Hippocampal formation (tissue), 2 donors: ENCODE measurements at places on chromosomes 2 and 18.

DNA sequence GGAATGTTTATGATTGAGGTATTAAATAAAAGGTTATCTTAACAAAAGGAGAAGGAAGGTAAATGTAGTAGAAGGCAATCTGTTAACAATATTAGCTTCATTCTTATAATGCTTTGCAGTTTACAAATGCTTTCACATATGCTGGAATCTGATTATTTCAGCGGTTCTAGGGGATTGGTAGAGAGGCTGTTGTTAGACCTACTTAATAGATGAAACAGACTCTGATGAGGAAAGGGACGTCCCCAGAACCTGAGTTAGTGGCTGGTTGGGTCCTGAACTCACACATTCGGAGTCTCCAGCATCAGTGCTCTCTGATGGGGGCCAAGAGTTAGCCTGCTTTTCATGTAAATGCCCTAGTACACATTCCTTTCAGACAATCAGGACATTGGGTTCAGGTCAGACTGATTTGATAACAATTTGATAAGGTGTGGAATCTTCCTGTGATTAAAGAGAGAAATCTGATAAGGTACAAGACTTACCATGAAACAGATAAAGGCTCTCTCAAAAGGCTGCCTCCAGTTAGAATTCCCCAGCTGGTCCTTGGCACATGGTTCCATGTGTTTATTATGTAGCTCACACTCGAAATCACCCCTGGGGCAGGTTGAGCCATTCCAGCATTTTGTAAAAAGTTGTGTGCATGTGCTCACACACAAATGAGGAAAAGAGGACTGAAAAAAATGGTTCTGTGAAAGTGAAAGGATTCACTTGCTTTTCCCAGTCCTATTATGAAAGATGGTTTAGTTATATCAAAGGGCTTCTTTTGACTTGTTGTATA lies 103.1 kb downstream of the GPD2 start:
- no peak for DNase-seq

DNA sequence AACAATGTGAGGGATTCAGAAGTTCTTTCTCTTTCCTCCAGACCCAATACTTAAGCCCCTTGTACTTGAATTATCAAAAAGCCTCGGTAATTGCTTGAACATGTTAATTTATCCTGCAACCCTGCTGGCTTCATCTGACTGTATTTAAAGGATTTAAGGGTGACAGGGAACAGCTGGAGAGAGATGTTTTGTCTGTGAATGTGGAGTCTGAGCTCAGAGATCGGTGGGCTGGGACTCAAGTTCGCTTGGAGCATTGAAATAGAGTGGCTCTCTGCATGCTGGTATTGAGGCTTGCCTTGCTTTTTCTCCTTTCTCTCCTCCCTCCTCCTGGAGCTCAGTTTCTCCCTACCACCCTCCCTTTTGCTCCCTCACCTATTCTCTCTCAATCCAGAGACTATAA lies 73.6 kb downstream of the BOD1L2 start:
- DNase-seq, result no peak

DNA sequence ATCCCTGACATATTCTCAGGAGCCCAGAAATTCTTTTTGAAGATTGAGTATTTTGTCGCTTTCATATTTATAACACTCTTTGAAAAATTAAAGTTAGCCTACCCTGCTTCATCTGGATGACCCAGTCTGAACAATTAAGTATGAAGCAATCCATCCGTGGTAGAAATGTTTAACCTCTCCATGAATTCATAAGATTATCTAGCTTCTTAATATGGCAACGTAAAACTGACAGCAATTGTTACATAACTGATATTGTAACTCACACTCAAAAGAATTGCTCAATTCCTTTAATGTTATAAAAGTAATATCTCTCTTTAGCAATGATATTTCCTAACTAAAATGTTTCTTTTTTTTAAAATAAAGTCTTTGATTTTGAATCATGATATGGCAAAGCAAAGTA lies 7.2 kb upstream of the ABCA12 start:
- DNase-seq, result no peak

DNA sequence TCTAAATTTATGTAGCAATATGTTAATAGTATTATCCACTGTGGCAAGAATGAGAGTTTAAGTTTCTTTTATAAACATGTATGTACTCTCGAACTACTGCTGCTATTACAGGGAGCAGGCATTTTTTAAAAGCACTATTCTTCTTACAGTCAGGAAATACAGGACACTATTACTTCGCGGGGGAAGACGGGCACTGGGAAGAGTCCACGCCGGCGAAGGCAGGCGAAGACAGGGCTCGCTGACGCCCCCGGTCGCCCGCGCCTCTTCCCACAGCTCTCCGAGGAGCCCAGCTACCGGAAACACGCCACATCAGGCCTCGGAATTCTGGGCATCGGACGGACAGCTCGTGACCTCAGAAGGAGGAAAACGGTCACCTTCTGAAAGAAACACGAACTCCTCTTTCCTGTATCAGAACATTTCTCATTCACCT lies 90.2 kb downstream of the FAM161A start:
- DNase-seq, result peak; percentile 81

DNA sequence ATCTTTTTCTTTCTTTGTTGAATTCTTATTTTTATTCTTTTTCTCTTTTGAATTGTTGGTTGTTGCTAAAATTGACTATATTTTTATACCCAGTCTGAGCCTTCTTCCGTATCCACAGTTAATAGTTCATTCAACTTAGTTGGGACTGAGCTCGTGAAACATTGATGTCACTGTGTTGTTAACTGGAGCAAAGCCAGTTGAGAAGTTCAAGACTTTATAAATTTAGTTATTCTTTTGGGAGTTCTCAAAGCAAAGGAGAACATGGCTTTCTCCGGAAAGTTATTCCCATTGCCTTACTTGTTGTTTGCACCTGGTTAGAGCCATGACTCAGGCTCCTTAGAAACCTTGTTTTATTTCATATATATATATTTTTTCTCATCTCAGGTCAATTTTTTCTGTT lies 8.8 kb downstream of the CTLA4 start:
- no peak for DNase-seq

DNA sequence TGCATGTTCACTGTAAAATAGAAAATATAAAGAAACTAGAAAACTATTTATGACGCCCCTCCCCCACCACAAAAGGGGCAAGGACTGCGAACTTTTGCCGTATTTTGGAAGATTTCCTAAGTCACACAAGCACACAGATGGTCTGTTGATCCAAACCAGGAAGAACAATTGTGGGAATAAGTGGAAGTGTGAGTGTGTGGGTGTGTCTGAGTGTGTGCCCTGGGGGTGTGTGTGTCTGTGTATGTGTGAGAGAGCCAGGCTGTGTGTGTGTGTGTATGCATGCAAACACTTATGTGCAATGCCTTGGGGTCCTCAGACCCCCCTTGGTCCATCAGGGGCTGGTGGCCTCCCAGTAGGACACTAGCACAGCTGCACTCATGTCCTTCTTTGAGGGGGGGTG lies 43.1 kb downstream of the HPCAL1 start:
- no peak for DNase-seq

- DNase-seq, result no peak
Measured at GRCh38 chr2:217709478-217710210, 293.2 kb downstream of the TNS1 start.

- no peak for DNase-seq
Measured at GRCh38 chr2:53234548-53234903, 533.1 kb upstream of the CHAC2 start.

DNA sequence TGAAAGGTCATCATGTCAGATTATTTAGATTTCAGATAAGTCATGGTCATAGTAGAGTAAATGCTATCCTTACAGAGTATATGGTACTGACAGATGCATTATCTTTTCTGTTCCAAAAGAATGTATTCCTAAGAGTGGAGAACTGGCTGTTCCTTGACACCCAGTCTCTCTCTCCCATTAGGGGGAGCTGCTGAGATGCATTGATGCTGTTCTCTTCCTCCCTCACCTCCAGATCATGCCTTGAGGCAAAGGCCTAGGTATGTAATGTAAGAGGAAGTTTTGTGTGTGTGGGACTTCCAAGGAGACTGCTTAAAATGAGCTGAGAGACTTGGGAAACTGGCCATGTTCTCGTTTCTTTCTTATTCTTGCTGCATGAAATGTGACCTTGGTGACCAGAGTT lies 979.5 kb upstream of the CELF4 start:
- DNase-seq, result no peak

GRCh38 chr2:44902217-44903137 lies 39.0 kb upstream of the SIX3 start:
- no peak for DNase-seq

GRCh38 chr2:179233626-179234430 lies 30.8 kb downstream of the SESTD1 start:
- no peak for DNase-seq

DNA sequence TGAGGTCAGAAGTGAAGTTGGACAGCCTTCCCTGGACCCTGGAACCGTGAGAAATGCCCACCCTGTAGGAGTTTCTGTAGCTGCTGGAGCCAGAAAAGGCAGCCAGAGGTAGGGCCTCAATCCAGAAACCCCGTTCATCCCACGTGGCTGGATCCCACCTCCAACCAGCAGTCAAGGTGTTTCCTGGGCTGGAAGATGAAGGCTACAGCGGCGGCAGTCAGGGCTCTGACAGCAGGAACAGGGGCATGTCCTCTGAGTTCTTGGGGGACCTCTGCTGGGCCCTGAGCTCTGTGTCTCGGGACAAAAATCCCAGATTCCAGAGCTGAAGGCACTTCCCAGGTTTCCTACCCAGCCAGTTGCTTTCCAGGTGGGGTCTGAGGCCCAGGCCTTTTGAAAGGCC lies 218.2 kb downstream of the KLHL29 start:
- DNase-seq, result no peak

DNA sequence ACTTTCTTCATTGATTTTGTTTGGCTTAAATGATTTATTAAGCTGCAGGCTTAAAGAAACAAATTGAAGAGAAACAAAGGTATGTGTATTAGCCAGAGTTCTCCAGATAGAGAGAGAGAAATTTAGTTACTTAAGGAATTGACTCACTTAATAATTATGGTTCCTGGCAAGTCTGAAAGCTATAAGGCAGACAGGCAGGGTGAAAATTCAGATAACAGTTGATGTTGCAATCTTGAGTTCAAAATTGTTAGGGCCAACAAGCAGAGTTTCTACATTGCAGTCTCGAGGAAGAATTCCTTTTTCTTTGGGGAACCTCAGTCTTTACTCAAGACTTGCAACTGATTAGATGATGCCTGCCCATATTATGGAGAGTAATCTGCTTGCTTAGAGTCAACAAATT lies 593.5 kb downstream of the ADCYAP1 start:
- DNase-seq, result no peak

DNA sequence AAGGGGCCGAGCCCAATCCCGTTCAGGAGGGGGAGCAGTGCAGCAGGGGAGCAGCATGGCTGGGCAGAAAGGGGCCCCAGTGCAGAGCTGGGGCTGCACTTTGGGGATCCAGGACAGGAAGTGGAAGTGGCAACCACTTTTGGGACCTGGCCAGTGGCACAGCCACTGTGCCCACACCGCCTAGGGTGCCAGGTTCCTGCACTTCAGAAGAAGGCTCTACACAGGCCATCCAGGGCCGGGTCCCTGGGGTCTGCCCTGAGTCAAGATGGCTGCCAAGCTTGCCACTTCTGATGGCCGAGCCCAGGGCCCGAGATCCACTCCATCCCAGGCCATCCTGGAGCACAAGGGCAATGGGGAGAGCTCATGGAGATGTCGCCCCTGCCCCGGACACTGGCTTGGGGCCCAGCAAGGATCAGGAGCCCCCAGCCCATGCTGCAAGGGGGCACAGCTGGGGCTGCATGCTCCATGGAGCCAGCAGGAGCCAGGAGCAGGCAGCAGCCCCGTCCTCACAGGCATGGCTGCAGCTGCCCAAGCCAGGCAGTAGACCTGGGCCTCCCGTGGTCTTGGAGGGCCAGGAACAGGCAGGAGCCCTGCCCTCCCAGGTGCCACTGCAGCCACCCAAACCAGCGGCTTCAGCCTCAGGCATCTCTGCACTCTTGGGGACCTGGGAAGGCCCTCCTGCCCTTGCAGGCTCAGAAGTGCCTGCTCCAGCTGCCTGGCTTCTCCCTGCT lies 35.0 kb upstream of the ID2 start:
- DNase-seq, result no peak

- peak; percentile 38 for DNase-seq
Measured at GRCh38 chr2:232325324-232326273, 53.0 kb upstream of the ALPP start.

GRCh38 chr2:205730701-205731582 lies 48.6 kb downstream of the NRP2 start:
- DNase-seq, result no peak

DNA sequence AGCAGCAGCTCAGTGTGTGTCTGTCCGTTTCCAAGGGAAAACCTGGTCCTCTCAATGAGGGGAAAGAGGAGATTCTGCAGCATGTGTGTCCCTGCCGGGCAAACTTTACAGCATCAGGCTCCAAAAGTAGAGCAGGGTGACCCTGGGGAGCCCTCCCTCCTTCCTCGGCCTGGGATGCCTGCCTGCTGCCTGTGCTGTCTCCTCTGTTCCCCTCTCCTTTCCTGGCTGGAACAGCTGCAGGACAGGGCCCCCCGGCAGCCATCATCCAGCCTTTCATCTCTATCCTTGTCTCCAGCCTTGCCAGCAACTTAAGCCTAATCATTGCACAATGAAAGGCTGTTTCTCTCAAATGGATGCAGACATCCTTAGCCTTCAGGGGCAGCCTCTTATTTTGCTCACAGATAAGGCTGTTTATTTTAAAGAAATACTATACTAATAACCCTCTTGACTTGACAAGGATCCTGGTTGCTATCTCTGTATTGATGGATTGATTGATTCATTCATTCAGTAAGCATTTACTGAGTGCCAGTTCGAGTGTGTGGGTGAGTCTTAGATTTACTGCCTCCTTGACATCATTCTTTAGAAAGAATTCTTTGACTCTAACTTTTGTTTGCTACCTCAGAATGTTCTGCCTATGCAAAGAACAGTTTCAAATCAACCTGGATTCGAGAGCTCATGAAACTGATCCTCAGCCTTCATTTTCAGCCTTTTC lies 40.6 kb upstream of the EDAR start:
- no peak for DNase-seq

DNA sequence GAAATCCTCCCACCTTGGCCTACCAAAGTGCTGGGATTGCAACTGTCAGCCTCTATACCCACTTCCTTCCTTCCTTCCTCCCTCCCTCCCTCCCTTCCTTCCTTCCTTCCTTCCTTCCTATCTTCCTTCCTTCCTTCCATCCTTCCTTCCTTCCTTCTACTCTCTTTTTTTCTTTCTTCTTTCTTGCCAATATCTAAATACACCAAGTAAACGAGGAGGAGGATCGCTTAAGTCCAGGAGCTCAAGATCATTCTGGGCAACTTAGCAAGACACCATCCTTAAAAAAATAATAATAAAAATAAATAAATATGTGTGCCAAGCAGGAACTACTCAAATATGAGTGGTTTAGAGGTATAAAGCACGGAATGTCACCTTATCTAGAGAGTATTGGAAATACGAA lies 249.4 kb upstream of the TRIB2 start:
- DNase-seq, result no peak

- DNase-seq, result no peak
Measured at GRCh38 chr2:2182551-2183071, 148.5 kb downstream of the MYT1L start.

DNA sequence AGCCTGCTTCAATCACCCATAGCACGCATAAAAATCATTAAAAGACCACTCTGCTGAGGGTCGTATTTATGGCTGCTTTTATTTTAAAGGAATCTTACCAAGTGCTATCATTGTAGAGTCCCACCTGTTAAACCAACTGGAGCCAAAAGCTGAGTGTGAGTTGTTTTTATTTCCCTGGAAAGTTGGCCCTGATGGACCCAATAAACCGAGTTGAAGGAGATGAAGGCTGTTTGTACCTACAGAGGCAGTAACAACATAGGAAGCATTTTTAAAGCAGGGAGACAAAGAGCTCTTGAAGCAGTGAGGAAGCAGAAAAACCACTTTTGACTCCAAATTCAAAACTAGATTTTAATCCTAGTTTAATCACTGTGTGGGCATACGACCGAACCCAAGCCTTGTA lies 6.4 kb downstream of the MBOAT2 start:
- no peak for DNase-seq

- no peak for DNase-seq
Measured at GRCh38 chr18:35624146-35624545, 42.6 kb downstream of the GALNT1 start.
